ENCODE measurements at places on chromosomes 1 and 21.

GRCh38 chr1:154802982-154803920, 66.8 kb downstream of the KCNN3 start:
- DNase-seq = no peak

- no peak for DNase-seq
These were observed 5.3 kb downstream of the C1orf174 start for GRCh38 chr1:3894626-3895278.

DNA sequence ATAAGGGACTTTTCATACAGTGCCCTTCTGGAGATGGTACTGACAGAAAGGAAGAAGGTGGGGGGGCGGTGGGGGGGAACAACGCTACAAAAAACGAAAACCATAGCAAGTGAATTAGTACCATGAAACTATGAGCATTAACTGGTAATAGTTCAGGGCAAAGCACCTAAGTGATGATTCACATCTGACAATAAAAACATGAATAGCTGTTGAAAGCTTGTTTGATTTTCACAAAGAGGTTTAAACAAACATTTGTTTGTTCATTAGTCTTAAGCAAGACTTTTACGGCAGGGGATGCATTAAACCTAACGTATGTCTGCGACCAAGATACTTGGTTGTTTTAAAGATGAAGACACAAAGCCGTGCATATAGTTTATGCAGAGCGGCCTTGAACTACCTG, 177.5 kb downstream of the LMO4 start:
- DNase-seq = no peak

DNA sequence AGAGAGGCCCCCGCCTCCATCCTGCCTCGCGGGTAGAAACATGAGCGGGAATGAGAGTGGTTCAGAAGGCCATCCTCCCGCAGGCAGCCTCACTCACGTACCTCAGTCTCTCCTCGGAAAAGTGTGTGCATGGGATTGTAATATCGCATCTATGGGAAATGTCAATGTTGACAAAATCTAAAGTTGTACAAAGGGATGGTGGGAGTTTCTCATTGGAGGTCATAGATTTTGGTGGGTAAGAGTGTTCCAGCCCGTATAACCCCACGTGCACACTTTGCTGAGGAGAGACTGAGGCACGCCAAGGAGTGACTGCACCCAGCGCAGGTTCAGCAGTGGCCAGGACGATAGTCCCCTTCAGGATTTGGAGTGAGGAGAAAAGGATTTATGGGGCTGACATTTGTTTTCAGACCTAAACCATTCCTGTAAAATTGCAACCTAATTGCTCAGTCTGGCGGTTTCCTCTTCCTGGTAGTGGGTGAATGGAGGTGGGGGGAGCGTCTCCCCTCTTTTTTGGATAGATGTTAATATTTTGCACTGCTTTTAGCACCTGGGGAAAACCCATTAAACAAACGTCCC, 59.6 kb downstream of the GALNT2 start:
- DNase-seq = no peak

DNA sequence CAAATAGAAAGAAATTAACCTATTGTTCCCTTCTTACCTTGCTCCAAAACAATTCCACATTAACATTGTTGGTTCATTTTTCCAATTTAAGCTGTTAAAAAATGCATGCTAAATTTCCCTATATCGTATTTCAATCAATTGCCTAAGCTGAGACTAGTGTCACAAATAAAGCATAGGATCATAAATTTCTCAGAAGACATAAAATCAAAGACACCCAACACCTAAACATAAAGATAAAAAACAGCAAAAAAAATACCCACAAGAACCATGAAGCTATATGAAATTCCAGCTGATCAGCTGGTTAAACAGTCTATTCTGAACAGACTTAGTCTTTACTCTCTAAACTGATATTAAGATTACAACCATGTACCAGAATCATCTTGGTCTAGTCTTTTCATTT, 32.3 kb downstream of the ACBD6 start:
- DNase-seq = no peak

- no peak for DNase-seq
These were observed 6.4 kb downstream of the XCL1 start for GRCh38 chr1:168582688-168583336.

- DNase-seq = no peak
These were observed 142.9 kb downstream of the GLUL start for GRCh38 chr1:182248721-182249120.

DNA sequence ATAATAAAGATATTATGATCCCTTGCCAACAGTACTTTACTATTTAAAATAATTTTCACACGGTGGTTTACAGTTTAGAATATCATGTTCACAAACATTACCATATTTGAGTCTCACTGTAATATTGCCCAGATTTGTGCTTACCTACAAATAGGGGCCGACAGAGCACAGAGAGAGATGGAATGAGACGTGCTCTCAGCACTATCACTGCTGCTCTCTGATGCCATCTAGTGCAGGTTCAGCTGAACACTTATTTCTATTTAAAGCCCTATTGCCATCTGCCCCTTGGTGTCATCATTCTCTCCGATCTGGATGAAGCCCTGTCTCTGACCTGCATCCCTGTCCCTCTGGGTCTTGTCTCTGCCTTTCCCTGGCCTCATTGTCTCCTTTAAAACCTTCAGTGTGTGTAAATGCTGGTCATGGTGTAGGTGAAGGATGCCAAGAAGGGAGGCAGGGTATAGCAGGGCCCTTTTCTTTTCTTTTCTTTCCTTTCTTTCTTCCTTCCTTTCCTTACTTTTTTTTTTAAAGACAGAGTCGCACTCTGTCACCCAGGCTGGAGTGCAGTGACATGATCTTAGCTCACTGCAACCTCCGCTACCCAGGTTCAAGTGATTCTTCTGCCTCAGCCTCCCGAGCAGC, 6.9 kb upstream of the GPATCH4 start:
- peak; percentile 62 for DNase-seq

DNA sequence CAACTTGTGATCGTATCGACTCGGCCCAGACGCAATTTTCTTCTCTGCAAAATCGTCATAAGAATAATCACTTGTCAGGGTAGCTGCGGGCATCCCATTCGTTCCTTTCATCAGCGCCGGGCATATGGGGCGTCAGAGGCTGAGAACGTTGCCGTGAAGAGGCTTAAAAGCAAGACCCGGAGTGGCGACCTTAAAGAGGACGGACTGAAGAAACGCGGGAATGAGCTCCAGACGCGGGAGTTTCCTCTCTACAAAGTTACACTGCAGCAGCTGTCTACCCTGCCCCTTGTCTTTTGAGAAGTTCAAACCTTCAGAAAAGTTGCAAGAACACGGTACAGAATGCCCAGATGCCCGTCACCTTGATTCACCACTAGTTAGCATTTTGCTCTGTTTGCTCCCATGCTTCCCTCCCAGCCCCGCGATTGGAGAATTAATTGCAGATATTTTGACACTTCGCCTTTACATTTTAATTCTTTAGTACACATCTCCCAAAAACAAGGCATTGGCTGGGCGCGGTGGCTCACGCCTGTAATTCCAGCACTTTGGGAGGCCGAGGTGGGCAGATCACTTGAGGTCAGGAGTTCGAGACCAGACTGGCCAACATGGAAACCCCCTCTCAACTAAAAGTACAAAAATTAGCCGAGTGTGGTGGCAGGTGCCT, 967 bp downstream of the CENPS start:
- no peak for DNase-seq

DNA sequence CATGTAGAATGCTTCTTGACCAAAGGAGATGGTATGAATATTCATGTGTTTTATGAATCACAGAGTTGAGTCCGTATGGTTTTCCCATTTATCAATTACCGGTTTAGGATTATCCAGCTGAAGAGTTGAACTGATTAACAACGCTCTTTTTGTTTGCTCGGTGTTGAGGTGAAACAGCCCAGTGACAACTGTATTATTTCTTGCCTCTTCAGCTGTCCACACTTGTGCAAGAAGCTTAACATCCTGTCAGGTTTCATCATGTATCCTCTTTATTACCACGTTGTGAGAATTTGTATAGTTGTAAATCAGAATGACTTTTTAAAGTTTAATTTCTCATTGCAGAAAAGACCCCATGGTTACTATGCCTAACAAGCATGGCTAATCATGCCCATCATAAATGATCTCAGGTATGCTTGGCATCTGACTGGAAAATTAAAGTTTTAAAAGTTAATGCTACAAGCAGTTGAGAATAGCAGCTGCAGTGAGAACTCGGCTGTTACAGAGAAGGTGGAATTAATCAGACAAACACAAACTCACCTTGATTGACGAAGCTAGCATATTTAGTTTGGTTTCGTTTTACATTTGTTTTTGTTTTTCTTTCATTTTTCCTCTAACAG, 563.2 kb upstream of the ADGRL2 start:
- DNase-seq = no peak

Data from GM12878 (cell line).